ENCODE measurements at places on chromosomes 6 and 20.

- DNase-seq: no peak
These were observed 95.6 kb downstream of the KIF16B start for GRCh38 chr20:16477632-16478031.

DNA sequence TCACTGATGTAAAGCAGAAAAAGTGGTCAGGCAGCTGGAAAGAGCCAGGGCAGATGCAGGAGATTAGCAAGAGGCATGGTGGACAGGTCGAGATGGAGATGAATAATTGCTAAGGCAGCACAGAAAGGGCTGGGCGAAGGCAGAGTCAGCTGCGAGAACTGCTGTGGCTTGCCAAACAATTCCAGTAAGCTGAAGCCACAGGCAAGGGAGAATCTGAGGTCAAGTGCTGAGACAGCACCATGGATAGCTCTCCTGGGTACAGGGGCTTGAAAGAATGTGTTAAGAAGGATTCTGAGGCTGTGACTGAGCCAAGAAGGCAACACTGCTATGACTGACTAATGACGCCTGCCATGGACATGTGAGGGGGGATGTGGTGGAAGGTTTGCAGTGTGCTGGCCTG lies 220.8 kb upstream of the FOXA2 start:
- no peak for DNase-seq

GRCh38 chr6:137522198-137522798 lies 28.1 kb upstream of the OLIG3 start:
- DNase-seq: no peak

DNA sequence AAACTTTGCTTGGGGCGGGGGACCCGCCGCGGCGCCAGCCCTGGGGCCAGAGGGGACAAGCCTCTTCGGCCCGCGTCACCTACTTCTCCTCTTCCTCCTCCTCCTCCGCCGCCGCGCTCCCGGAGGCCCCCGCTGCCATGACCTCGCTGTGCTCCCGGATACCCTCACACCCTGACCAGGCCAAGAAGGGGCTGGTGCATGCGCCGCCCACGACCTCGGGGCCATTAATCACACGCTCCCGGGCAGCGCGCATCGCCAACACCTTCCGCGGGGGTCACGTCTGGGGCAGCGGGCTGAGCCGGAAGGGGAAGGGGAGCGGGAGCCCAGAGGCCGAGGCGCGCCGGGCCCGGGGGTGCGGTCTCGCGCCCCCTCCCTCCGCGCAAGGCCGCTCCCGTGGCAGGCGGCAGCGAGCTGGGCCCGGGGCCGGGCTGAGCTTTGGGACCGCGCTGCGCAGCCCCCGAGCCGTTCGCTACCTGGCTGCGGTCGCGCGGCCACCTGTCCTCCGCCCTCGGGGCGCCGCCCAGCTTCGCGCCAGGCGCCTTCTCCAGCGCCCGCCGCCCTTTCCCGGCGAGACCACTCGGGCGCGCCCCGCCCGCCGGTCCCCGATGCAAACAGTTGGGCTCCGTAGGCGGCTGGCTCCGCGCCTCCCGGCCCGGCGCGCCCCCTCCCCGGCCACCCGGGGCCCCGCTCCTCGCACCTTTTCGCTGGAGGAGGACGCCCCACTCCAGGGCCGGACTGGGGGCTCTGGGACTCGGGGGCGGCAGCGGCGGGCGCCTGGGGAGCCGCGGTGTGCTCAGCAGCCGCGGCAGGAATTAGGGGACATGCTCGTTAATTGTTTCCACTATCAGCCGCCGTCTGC lies 575 bp upstream of the CNR1 start:
- DNase-seq: no peak

DNA sequence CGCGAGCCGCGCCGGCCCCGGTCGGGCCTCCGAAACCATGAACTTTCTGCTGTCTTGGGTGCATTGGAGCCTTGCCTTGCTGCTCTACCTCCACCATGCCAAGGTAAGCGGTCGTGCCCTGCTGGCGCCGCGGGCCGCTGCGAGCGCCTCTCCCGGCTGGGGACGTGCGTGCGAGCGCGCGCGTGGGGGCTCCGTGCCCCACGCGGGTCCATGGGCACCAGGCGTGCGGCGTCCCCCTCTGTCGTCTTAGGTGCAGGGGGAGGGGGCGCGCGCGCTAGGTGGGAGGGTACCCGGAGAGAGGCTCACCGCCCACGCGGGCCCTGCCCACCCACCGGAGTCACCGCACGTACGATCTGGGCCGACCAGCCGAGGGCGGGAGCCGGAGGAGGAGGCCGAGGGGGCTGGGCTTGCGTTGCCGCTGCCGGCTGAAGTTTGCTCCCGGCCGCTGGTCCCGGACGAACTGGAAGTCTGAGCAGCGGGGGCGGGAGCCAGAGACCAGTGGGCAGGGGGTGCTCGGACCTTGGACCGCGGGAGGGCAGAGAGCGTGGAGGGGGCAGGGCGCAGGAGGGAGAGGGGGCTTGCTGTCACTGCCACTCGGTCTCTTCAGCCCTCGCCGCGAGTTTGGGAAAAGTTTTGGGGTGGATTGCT lies 1.3 kb downstream of the VEGFA start:
- peak; percentile 41 for DNase-seq

DNA sequence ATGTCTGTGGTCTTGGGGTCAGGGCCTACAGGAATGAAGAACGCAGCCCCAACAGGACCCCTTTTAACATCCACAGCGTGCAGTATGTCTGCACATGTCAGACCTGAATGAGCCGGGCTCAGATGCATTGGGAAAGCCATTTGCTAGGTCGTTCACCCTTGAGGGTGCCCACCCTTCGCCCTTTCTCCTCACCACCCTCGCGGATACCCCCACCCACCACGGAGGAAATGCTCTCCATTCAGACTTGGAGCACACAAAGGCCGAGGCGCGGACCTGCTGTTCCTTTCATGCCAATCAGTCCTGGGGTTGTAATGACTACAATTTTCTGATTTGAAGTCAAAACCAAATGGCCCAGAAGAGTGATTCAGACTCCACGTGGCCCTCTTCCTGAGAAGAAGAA lies 62.7 kb downstream of the EDN3 start:
- no peak for DNase-seq

- DNase-seq: no peak
These were observed 608 bp upstream of the EIF2S2 start for GRCh38 chr20:34112600-34113101.

GRCh38 chr20:51021067-51022025 lies 1.6 kb downstream of the KCNG1 start:
- DNase-seq: no peak

DNA sequence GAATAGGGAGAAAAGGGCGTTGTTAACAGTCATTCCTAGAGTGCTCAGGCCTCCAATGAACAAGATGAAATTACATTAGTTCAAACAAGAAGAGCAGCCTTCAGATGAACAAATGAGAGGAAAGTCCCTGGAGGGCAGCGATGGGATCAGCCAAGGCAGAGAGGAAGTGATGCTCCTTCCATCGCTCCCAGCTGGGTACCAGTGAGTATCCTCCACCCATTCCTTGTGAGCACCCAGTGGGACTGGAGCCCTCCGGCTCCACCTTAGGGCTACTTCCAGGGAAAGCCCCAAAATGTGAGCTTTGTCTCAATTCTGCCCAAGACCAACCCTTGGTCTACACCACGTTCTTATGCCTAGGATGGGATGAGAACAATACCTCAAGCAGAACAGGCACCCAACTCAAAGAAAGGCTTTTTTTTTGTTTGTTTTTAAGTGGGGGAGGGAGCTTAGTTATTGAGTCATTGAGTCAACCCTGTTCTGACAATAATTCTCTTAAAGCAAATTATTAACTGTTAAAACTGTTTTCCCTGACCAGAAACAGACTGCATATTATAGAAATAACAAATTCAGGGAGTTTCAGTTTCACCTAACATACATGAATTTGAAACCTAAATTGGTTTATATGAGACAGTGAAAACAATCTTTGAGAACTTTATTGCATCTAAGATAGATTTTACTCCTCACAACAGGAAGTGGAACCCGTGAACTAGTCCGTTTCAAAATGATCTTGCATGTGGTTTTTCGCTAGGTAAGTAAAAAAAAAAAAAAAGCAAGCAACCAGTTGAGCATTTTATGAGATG lies 106.9 kb downstream of the IPCEF1 start:
- no peak for DNase-seq

GRCh38 chr6:153215242-153215641 lies 84.2 kb upstream of the RGS17 start:
- no peak for DNase-seq

DNA sequence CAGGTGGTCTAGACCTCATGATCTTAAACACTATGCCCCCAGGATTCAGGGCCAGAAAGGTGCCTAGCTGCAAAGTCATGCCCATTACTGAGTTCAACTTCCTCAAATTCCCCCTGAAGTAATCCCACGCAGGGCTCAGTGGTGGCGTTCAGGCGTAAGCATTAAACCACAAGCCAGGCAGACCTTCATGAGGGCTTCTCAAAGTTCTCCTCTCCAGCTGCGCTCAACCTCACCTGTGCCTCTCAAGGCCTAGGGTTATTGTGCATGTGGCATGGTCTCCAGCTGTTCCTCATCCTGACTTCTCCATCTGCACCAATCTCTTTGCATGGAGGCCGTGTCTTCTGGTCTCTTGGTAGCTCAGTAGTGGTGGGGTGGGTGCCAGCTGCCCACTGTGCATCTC lies 113.6 kb downstream of the TSHZ2 start:
- DNase-seq: no peak

DNA sequence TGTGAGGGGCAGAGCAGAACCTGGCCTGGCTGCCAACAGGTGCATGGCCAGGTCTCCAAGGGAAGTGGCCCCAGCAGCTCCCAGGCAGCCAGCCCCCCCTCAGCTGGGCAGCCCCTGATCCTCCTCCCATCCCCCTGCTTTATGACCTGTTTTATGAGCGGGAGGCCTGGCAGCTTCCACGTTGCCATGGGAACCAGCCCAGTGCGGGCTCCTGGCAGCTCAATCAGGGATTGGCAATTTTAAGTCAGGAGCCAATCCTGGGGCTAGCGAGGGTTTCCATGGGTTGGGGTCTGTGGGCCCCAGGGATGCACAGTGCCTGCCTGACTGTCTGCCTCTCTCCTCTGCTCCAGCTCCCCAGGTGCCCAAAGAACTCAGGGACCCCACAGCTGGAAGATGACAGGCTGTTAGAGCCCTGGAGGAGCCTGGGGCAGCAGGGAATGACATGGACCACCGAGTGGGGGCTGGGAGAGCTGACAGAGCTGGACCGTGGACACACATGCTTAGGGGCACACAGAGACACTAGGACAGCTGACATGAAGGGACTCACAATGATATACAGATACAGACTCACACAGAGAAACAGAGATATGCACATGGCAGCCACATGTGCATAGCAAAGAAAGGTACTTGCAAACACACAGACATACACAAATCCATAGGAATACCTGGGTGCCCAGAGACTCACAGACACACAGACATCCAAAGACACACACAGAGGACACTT lies 56.5 kb upstream of the SIRPA start:
- DNase-seq: no peak

GRCh38 chr20:43975096-43975768 lies 60.6 kb downstream of the TOX2 start:
- no peak for DNase-seq

GRCh38 chr20:44858606-44859360 lies 26.7 kb upstream of the YWHAB start:
- DNase-seq: no peak

DNA sequence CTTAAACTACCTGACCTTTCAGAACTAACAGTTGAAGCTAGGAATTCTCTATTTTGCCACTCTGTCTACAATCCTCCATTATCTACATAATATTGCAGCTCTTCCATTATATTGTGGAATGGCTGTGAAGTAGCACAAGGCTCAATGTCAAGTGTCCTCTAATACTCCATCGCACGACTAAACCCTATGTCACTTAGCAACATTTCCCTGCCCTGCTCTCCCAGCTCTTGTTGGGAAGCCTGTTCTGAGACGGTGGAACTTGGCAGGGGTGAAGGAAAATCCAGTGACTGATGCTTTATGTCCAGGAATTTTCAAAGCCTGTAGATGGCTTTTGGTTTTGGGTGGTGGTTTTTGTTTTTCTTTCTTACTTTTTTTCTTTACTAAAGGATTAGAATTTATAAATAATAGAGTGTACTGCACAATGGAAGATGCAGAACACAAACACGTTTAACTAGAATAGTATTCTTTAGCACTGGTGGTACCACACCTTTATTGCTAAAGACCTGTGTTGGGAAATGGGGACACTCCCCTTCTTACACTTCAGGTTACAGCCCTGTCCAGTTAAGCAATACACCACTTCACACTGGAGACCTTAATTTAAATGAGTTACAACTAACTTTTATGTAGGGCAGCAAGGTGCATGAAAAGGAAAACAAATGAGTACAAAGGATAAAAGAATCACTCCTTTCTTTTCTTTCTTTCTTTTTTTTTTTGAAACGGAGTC lies 20.7 kb upstream of the AMD1 start:
- DNase-seq: no peak

GRCh38 chr6:127547904-127548649 lies 28.9 kb upstream of the C6orf58 start:
- DNase-seq: no peak

GRCh38 chr20:59217794-59218280 lies 54.2 kb downstream of the ZNF831 start:
- DNase-seq: no peak

- no peak for DNase-seq
These were observed 107.8 kb upstream of the RNF217 start for GRCh38 chr6:124854338-124854922.

GRCh38 chr20:19750101-19750606 lies 7.9 kb upstream of the RIN2 start:
- no peak for DNase-seq

DNA sequence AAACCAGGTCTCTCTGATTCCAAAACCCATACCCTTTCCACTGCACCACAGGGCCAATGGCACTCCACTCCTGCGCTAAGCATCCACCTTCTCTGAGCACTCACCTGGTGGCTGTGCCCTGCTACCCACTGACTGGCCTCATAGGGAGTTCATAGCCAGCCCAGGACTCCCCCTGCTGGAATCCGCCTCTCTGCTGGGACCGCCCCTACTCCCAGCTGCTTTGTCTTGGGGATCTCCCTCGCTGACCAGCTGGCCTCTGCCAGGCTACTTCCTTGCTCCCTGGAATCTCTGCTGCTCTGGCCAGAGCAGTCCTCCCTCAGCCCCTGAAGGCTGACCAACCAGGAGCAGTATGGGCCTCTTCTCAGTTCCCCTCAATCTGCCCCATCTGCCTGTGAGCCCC lies 129.7 kb downstream of the FAXC start:
- DNase-seq: no peak

GRCh38 chr6:150145830-150146229 lies 3.0 kb downstream of the PPP1R14C start:
- DNase-seq: no peak

DNA sequence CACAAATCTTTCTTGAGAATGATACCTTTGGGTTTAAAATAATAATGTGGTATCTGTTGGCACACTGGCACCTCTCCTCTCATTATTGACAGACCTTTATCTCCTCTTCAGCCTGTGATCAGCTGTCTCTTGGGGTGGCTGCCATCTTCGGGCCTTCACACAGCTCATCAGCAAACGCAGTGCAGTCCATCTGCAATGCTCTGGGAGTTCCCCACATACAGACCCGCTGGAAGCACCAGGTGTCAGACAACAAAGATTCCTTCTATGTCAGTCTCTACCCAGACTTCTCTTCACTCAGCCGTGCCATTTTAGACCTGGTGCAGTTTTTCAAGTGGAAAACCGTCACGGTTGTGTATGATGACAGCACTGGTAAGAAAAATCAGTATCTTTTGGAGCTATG lies 232.8 kb downstream of the GRIK2 start:
- no peak for DNase-seq

All from stimulated activated CD4-positive, alpha-beta T cell treated with anti-CD3 and anti-CD28 coated beads, TNF-alpha, amount 100 ng/mL, for 48 hours (primary cell).